ENCODE measurements at places on chromosomes 2 and 18.

DNA sequence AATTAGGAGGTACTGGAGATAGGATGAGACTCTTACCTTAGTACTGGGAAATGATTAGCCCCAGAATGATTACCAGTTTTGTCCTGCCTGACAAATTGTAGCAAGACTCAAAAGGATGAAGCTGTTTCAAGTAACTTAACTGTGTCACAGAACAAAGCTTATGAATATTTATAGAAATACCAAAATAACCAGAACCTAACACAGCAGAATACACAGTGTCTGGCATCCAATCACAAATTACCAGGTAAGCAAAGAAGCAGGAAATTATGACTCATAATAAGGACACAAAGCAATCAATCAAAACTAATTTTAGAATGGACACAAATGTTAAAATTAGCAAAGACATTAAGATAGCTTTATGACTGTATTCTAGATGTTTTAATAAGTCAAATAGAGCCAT is 91.9 kb downstream of the CTNNA2 start:
- DNase-seq = no peak

DNA sequence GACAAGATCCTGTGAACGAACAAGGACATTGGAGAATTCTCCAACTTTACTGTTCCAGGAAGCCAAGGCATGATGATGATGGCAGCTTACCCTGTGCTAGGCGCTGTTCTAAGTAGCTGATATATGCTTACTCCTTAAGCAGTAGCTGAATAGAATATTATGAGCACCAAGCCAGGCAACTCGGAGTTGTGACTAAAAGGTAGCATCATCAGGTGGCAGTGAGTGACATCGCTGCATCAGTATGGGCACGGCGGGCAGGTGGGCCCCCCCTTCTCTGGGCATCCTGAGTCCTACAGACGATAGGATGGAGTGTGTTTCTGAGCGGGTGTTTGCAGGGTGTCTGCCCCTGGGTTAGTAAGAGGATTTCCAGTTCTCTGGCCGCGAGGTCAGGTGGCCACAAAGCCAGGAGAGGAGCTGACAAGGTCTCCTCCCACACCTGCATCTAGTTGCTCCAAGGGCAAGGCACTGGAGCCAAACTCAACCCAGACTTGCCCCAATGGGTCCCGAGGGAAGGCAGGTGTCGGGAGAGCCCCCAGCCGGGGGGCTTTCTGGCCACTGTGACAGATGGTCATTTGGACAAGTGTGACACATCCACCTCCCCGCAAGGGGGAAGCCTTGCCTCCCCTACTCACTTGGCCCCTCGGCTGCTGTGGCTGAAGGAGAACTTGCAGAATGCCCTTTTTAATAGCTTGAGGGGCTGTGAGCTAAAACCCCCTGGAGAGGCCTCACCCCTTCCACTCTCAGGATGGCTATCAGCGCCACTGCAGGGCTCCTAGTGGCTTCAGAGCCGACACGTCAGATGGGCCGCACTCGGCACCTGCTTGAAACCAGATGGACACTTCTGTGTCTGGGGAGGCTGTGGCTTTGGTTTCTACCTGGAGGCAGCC is 55.5 kb downstream of the CRACDL start:
- no peak for DNase-seq

DNA sequence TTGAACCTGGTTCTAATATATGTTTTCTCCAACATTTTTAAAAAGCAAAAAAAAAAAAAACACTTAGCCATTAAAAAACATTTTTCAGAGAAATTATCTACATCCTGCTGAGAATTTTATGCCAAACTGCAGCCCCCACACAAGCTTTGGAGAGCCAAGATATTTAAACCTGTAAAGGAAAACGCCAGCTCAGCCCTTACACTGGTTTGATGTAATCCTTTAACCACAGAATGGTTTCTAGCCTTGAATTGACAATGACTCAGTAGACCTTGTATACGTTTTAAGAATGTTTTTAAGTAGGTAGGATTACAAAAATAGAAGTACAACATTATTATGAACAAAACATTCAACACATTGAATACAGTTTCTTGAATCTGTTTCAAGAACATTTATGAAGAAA is 113.6 kb downstream of the BABAM2 start:
- DNase-seq = peak; percentile 31

DNA sequence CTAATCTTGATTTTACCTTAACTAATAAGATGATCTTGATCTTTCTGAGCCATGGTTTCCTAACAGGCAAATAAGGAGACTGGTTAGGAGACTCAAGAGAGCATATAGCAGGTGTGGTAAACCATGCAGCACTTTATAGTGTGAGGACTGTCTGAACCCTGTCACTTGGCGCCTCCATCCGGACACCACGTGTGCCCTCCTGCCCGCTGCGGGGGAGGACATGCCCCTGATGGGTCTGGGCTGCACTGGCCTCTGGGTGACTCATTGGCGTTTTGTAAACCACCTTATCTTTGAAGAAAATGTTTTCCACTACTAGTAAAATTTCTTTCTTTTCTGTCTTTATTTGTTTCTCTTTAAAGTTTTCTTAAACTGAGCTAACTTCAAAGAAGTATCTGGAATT is 131.1 kb downstream of the FMNL2 start:
- DNase-seq = peak; percentile 43

- DNase-seq = no peak
These were observed 96.7 kb upstream of the SIX3 start for GRCh38 chr2:44844651-44845270.

DNA sequence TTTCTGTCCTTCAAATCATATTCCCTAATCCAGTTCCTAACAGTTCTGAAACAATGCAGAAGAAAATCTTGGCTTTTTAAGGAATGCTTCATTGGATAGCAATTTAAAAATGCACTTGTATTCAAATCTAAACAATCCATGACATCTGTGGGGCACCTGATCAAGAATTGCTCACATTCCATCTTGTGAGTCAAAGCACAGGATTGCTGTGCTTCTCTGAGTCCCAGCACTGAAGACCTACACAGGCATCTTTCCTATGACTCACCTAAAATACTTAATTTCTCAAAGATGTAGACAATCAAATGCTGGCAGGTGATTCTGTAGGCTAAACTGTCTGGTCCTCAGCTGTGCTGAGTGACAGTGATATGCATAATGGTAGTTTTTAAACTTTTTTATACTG is 10.1 kb upstream of the ATP8B1 start:
- DNase-seq = peak; percentile 44

DNA sequence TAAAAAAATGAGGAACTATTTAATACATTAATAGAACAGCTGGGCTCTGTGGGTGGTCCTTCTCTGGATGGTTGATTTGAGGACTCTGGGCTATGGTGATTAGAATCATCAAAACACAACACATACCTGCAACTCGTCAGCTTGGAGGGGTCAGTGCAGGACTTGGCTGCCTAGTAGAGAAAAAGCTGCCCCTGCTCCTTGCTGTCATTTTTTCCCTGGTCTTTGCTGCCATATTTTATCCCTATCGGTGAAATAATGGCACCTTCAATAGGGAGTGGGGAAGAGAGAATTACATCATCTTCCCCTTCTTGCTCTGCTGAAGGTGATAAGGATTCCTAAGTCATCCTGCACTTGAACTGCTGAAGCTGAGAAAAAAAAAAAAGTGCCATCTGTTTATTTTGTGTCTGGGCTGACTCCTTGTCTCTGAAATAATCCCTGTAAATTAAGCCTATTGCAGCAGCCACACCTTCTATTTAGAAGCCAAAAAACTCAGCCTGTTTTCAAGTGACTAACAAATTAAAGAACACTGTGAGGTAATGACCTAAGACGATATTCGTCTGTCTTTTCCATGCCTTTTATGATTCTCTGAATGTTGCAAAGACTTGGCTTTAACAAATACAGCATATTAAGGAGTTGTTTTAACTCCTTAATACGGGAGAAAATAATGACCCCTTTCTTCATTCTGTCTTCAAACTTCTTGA is 89.3 kb downstream of the ACVR1 start:
- DNase-seq = no peak

GRCh38 chr2:149389506-149390167 is 59.2 kb downstream of the LYPD6 start:
- DNase-seq = no peak

- no peak for DNase-seq
These were observed 14.5 kb downstream of the NAB1 start for GRCh38 chr2:190663348-190663747.

DNA sequence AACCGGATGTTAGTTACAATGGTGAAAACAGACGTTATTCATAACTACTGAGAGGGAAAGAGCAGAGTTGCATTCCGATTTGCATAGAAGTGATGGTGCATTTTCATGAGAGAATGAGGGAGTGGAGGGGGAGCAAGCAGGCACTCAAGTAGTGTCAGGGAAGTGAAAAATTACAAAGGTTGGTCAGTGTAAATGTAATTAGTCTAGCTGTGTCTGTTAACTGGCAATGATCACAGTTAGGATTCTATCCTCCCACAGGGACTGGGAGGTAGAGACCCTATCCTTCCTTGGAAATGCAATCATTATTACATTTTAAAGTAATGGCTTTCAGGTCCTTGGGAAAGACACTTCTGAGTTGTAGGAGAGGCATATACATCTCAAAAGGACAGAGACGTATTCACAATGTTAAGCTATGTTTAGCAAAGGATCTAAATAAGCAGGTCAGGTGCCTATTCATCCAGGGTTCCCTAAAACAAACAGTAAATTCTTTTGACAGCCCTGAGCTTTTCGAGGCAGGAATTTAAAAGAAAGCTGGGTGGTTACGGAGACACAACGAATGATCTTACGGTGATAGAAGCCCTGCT is 1671.8 kb upstream of the DDX18 start:
- no peak for DNase-seq

DNA sequence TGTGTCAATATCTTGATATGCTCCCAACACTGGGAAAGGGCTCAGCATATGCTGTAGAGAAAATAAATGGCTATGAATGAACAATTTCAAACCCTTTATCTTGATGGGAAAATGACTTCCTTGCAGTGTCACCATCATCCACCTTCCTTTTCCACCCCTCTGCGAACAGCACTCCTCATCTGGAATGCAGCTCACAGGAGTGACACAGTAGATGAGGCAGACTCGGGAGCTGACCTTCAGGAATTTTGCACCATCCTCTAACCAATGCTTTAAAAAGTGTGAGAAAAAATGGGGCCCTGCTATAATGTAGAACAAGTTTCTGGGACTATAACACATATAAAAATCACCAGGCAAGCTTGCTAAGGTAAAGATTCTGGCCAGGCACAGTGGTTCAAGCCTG is 41.3 kb upstream of the YPEL5 start:
- no peak for DNase-seq

- no peak for DNase-seq
These were observed 438.7 kb upstream of the SALL3 start for GRCh38 chr18:78540636-78541529.

DNA sequence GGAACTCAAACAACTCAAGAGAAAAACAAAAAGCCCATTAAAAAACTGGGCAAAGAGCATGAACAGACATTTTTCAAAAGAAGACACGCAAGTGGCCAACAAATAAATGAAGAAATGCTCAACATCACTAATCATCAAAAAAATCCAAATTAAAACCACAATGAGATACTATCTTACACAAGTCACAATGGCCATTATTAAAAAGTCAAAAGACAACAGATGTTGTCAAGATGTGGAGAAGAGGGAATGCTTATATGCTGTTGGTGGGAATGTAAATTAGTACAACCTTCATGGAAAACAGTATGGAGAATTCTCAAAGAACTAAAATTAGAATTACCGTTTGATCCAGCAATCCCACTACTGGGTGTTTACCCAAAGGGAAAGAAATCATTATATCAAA is 15.1 kb downstream of the LMAN1 start:
- no peak for DNase-seq

DNA sequence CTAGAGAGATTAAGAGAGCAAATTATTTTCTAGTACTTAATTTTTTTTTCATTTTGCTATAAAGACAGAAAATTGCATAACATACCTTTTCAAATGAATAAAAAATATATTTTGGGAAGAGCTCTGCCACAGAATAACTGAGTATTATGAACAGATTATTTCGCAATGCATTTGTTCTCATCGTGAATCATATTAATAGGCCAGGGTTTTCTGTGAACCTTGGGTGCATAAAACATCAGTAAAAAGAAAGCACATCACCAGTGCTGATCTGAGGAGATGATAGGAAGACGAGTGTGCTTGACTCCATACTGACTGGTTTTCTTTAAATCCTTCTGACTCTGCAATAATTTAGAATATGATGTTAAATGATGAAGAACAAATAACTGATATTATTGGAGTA is 409.1 kb downstream of the CPS1 start:
- no peak for DNase-seq

- DNase-seq = no peak
These were observed 169.3 kb downstream of the KCNE4 start for GRCh38 chr2:223221139-223221835.

DNA sequence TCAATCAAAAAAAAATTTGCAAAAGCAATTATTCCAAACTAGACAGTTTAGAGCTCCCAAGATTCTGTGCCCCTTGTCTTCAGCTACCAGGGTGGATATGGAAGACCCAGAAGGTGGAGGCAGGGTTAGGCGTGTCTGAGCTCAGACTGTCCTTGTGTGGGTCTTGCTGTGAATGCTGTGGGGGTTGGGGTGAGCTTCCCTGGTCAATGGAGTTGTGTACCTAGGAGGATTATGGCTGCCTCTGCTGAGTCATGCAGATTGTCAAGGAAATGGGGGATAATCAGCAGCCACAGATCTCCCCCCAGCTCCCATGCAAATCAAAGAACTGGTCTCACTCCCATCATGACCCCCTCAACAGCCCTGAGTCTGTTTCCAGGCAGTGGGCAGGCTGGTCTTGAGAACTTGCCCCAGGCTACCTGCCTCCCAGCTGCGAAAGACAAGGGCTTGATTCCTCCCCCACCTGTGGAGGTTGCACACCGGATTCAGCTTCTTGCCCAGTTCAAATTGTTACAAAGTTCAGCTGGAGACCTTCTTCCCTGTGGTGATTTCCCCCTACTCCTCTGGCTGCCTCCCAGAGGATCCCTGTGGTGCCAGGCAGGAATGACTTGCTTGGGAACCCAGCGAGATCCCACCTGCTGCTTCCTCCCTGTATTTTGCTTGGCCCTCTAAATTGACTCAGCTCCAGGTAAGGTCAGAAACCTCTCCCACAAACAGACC is 77.0 kb downstream of the RAD51AP2 start:
- no peak for DNase-seq

GRCh38 chr2:100614455-100615000 is 51.7 kb downstream of the PDCL3 start:
- DNase-seq = no peak

DNA sequence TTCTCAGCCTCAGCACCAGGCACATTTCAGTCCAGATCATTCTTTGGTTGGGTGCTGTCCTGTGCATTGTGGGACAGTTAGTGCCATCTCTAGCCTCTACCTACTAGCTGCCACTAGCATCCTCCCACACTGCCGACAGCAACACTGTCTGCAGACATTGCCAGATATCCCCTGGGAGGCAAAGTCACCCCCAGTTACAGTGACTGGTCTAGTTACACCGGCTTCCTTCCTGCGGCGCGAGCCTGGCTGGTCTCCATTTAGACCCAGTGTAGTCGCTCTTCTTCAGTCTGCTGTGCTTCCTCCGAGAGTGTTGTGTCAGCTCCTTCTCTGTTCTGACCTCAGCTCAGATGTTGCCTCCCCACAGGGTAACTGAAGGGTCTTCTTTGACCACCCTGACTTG is 283.1 kb downstream of the PHLPP1 start:
- DNase-seq = no peak

- DNase-seq = no peak
These were observed 122.7 kb upstream of the RIOK3 start for GRCh38 chr18:23330423-23330822.
